ENCODE measurements at places on chromosomes 6 and 20. TPM values are rescaled to one million over a fixed set of nuclear protein-coding genes. Genes with fewer than 3 reads are reported as not detected.

DNA sequence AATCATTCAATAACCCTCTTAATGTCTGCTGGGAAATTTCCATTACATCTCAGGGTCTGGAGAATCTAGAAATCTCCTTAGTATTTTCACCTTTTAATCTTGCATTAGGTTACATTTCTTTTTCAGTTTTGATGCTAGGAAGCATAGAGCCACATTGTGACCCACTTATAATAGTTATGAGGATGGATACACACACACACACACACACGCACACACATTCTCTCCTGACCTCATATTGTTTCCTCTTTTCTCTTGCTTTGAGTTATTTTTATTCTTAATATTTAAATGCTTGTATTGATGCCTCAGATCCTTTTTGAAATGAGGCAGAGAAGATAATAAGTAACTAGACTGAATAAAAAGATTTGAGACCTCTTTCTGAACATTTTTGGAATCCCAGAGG is 128.4 kb downstream of the KLHL32 start:
- no peak for DNase-seq
- no peak overlapping the region for H3K27ac ChIP-seq
- H3K36me3 ChIP-seq, result no peaks in the 10 kb centered on the region
- no peak overlapping the region for H3K4me3 ChIP-seq
- no peaks in the 10 kb centered on the region for H3K4me1 ChIP-seq

GRCh38 chr6:82906951-82907350 is 158.7 kb downstream of the UBE3D start:
- no peak overlapping the region for H3K4me3 ChIP-seq
- no peaks in the 10 kb centered on the region for H3K27me3 ChIP-seq
- H3K27ac ChIP-seq, result no peak overlapping the region

GRCh38 chr20:63540417-63541186 is 3.4 kb upstream of the PTK6 start:
- DNase-seq, result no peak
- peaks cover 21% of the 10 kb centered on the region for H3K4me1 ChIP-seq
- no peaks in the 10 kb centered on the region for H3K27me3 ChIP-seq
- H3K4me3 ChIP-seq, result no peak overlapping the region
- H3K27ac ChIP-seq, result no peak overlapping the region

GRCh38 chr6:110337486-110337885 is 20.7 kb downstream of the METTL24 start:
- no peaks in the 10 kb centered on the region for H3K4me1 ChIP-seq
- H3K27me3 ChIP-seq, result no peaks in the 10 kb centered on the region
- no peak overlapping the region for H3K27ac ChIP-seq
- no peaks in the 10 kb centered on the region for H3K36me3 ChIP-seq
- no peak overlapping the region for H3K4me3 ChIP-seq
- no peak for DNase-seq

GRCh38 chr6:80366051-80366450 is 259.6 kb downstream of the BCKDHB start:
- no peak for DNase-seq
- no peaks in the 10 kb centered on the region for H3K36me3 ChIP-seq
- H3K4me3 ChIP-seq, result no peak overlapping the region
- H3K4me1 ChIP-seq, result no peaks in the 10 kb centered on the region
- H3K27me3 ChIP-seq, result no peaks in the 10 kb centered on the region
- no peak overlapping the region for H3K27ac ChIP-seq

Gene MYBL2
- 3.5 TPM for total RNA-seq

Gene CLPSL2
- total RNA-seq, result not detected

Data from upper lobe of left lung (tissue), 6 donors.